ENCODE measurements at places on chromosomes 12 and 14.

DNA sequence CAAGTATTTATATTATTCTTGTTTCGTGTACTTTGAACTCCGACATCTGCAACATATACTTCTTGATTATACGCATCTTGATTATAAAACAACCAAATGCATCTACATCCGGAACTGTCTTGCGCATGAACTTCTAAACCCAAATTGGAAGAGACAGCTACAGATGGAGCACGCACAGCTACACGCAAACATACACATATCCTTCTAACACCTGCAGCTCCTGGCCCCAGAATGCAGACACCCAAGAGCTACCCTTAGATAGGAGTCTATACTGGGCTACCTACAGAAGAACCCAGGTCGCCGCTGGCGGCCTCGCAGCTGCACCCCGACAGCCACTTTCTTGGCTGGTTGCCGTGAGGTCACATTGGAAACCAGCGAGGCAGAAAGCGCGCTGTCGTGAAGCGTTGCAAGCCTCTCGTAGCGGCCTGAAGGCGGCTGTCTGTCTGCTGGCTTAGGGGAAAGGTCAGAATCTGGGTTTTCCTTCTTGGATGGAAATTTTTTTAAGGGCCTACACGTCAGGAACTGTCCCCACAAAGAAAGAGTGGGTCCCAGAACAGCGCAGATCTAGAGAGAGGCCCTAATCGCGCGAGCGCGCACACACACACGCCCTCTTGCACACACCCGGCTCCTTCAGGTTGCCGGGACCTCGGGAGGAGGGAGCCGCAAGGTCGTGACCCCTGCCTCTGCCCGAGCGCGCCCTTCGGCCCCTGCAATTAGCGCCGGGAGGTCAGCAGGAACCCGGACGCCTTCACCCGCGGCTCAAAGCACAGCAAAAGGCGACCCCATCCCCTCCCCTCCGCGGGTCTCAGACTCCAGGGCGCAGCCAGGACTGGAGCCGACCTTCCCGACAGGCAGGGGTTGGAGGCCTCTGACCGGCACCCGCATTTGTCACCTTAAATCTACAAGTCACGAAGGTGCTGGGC, 17.0 kb downstream of the TBX3 start:
- DNase-seq: no peak

DNA sequence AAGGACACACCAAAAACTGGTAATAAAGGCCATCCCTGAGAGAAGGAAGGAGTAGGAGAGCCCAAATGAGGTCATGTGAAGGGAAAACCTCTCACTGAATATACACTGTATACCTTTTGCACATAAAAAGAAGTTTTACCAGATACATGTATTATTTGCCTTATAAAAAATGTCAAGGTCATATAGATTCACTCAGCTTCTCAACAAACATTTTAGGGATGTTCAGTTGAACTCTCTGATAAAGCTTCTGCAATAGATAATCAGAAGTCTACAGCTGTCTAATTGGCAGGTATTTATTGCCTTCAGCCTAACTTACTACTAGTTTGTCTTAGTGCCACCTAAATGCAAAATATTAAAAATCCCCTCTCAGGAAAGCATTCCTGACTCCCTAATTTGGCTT, 8.7 kb downstream of the SLC11A2 start:
- no peak for DNase-seq

- no peak for DNase-seq
These were observed 14.3 kb upstream of the KRT73 start for GRCh38 chr12:52632656-52633055.

DNA sequence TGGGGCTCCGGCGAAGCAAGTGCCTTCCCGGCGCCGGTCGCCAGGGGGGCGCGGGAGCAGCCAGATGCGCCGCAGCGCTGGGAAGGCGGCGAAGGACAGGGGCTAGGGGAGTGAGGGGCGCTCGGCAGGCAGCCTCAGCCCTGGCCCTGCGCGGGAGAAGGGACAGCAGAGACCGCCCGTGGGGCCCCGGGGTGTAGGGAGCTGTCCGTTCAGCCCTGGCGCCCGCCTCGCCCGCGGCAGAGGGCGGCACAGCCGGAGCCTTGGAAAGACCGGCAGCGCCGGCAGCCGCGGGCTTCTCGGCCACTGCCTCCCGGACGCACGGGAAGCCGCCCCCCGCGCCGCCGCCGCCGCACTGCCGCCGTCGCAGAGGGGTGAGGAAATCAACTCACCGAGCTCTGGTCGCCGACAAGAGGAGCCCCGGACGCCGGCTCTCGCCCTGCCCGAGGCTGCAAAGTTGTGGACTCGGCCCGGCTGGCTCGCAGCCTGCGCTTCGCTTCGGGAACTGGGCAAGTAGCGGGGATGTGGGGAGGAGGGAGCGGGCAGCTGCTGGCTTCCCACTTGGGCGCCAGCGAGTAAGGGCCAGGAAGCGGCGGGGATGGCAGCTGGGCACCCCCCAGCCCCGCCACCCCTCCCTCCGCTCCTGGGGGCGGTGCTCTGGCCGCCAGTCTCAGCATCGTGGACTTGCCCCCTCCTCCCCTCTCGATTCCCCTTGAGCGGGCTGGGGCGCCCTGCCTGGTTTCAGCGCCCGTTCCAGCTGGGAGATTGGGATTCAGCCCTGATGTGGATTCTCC, at the start of gene ZDHHC22:
ZDHHC22 (minus strand) TSS at position 578 of the 791 bp plus-strand sequence. CDS start 2,053 bp downstream, outside the sequence.
- no peak for DNase-seq

- DNase-seq: no peak
These were observed 383.2 kb upstream of the ATP2B1 start for GRCh38 chr12:90091809-90092208.

- no peak for DNase-seq
These were observed 235.8 kb upstream of the TMTC1 start for GRCh38 chr12:30019366-30020140.

- DNase-seq: no peak
These were observed 166.0 kb downstream of the SLC38A4 start for GRCh38 chr12:46659824-46660223.

DNA sequence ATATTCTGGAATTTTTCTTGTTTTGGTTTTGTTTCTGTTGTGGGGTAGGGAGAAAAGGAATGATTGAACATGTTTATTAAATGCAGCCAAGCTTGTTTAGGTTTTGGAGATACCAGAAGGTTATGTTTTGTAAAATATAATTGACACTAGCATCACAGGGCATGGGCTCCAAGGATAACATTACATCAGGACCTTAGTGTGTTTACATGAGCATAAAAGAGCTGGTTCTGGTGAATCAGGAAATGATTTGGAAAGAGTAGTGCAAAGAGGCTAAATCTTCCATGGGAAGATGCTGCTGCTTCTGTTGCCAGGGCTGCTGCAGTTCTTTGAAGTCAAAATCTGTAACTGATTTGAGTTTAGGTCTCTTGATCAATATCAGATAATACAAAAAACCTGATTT, 118.7 kb downstream of the ETNK1 start:
- no peak for DNase-seq

GRCh38 chr14:66174453-66174891, 311.7 kb upstream of the CCDC196 start:
- DNase-seq: no peak

GRCh38 chr14:75229661-75230139, 48.9 kb upstream of the FOS start:
- no peak for DNase-seq

DNA sequence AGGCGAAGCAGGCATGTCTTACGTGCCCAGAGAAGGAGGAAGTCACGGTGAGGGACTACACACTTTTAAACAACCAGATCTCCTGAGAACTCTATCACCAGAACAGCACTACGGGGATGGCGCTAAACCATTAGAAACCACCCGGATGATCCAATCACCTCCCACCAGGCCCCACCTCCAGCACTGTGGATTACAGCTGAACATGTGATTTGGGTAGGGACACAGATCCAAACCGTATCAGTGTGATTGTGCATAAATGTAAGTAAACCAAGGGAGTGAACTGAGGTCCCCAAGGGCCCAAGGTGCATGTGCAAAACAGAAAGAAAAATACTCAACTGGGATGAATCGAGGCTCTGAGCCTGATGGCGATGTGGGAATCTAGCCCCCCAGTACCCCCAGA, 134.2 kb downstream of the DICER1 start:
- DNase-seq: no peak

- no peak for DNase-seq
These were observed 53.3 kb downstream of the BEGAIN start for GRCh38 chr14:100533656-100534485.

DNA sequence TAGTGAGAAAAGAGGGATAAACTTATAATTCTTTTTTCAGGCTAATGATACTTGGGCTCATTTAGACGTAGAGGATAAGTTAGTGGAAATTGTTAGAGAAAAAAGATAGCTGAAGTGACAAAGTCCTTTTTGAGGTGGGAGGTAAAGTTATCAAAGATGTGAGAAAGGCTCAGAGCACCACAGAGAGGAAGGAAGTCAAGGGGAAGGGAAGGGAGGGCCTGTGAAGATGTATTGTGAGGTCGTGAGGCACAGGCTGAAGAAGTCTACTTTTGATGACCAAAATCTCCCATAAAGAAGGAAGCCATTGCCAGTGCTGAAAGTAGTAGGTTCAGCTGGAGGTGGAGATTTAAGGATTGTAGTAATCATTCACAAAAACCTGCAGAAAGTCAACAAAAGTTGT, 19.4 kb upstream of the PTGDR start:
- DNase-seq: no peak

GRCh38 chr14:89415159-89415558, 1.9 kb downstream of the FOXN3 start:
- no peak for DNase-seq

GRCh38 chr12:112370199-112370598, 12.0 kb downstream of the HECTD4 start:
- DNase-seq: no peak

- DNase-seq: no peak
These were observed 44.7 kb upstream of the BCL7A start for GRCh38 chr12:121976950-121977349.

GRCh38 chr12:118102070-118102469, 1.7 kb downstream of the VSIG10 start:
- DNase-seq: no peak

DNA sequence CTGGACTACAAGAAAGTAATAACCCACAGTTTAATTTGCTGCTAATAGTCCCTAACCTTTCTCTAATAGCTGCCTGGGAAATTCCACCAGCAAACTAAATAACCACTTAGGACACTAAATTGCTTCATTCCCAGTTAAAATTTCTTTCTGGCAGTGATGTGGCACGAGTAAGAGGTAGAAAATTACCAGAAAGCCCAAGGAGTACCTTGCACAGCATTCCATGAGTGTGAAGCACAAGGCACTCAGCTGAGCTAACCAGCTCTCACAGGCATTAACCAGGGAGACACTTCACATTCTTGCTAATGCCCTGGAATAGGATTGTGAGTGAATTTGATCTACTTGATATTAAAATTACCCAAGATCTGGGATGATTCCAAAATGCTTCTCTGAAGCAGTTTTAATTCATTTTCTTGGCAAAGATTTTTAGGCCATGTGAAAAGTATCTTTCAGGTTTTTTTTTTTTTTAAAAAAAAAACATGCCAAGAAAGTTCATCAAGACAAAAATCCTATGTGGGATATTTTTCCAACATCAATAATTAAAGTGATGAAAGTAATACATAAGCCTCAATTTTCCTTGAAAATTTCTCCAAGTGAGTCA, 29.5 kb downstream of the TSPAN8 start:
- no peak for DNase-seq

DNA sequence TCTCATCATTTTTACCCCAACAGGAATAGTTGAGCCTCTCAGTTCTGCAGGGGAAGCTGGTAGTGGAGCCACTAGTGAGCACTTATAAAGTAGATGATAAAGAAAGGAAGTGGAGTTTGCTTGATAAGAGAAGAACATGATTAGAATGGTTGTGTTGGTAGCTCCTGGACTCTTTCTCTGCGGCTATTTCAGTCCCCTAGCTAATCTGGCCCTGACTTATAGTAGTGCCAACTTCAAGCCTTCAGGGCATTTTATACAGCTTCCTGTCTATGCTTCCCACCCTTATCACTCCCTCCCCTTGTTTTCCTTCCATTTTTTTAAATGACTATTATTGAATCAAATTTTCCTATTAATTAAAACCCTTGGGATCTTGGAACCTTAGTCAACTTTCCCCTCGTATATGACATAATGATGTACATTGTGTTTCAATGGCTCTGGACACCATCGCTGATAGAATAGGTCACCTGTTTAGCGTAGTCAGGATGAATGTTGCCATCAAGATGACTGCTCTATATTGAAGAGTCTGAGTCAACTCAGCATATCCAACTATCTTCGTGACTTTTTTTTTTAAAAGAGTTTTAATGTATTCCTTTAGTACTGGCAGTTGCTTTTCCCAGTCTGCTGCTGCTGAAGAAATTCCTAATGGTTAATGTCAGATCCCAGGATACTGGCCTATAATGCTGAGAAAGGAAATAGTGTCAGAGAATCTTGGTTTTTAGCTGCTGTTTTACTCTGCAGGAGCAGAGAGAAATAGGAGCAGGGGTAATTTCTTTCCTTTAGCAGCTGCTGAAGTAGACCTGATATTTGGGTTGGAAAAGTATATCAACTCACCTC, 16.2 kb upstream of the PCNX1 start:
- DNase-seq: no peak

- DNase-seq: no peak
These were observed 154.4 kb downstream of the LRIG3 start for GRCh38 chr12:58765653-58766512.

DNA sequence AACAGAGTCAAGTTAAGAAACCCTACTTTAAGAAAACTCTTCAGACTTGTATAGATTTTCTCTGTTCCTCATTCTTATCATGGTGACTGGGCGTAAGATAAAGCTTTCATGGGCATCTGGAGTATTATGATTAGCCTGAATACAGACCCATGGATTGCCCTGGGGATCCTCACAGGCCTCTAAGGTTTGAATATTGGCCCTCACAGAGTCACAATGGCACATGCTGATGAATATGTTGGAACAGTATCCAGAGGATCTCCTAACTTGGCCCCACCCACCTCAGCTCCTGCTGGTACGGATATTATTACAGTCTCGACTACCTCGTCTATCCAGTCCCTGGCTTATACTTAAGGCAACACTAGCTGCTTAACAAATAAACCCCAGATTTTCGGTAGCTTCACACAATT, 8.1 kb downstream of the OSBPL8 start:
- no peak for DNase-seq

- DNase-seq: peak; percentile 62
These were observed 479 bp downstream of the KDM5A start for GRCh38 chr12:388541-389141.

- DNase-seq: no peak
These were observed 21.4 kb downstream of the AREL1 start for GRCh38 chr14:74691456-74691855.

DNA sequence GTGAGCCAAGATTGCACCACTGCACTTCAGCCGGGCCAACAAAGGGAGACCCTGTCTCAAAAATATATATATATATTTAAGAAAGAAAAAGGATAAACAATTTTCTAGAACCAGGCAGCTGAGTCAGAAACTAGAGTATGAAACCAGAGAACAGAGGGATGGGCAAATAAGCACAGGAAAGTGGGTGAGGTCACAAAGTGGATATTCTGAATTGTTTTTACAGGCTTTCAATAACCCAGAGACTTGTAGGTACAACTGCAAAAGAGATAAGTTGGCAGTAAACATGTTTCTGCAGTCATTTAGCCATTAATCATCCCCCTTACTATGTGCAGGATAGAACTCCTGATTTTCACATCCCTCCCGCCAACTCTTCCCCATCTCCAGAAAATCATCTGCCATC, 94.2 kb downstream of the BTG1 start:
- DNase-seq: no peak

- DNase-seq: no peak
These were observed 35.4 kb downstream of the DMAC2L start for GRCh38 chr14:50347521-50347920.

All from effector memory CD8-positive, alpha-beta T cell (primary cell).